ENCODE measurements at places on chromosomes 6 and 20.

- DNase-seq: no peak
These were observed 92.7 kb downstream of the CD40 start for GRCh38 chr20:46210672-46211330.

GRCh38 chr6:147042679-147043078, 161.5 kb upstream of the STXBP5 start:
- DNase-seq: no peak

- no peak for DNase-seq
These were observed 1.4 kb upstream of the BPIFB6 start for GRCh38 chr20:33030076-33030475.

GRCh38 chr20:62542862-62543261, 67.1 kb upstream of the GATA5 start:
- DNase-seq: no peak

DNA sequence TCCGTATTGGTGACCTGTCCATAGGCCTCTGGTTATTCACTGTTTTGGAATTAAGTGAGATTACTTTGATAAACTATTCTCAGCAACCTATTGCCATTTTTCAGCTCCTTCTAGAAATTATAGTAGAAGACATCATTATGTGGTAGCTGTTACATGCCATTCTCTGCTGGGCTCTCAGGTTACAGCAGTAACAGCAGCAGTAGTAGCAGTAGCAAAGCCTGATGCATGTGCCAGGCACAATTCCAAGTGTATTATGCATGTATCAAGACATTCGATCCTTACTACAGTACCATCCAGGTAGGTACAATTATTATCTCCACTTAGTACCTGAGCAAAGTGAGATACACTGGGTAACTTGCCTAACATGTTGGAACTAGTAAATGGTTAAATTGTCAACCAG, 74.3 kb downstream of the RPS12 start:
- no peak for DNase-seq

GRCh38 chr6:15299430-15300131, 53.7 kb downstream of the JARID2 start:
- DNase-seq: no peak

DNA sequence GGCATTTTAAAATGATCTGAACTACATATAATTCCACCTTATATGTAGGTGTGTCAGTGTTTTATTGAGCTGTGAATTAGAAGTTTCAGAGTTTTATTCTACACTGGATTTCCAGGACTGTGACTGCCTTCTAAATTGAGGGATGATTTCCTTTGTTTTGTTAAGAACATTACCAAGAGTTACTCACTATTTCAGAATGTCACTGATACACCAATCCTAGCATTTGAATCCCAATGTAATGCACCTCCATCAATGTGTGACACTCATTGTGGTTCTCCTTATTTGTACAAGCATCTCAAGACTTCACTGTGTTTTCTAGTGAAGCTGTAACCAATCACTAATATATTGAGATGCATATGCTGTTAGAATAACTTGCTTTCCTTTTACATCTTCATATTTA, 86.8 kb downstream of the PLCB1 start:
- no peak for DNase-seq

GRCh38 chr20:59471653-59472421, 132.5 kb upstream of the PHACTR3 start:
- no peak for DNase-seq

- no peak for DNase-seq
These were observed 777 bp downstream of the SRSF6 start for GRCh38 chr20:43458422-43458924.

DNA sequence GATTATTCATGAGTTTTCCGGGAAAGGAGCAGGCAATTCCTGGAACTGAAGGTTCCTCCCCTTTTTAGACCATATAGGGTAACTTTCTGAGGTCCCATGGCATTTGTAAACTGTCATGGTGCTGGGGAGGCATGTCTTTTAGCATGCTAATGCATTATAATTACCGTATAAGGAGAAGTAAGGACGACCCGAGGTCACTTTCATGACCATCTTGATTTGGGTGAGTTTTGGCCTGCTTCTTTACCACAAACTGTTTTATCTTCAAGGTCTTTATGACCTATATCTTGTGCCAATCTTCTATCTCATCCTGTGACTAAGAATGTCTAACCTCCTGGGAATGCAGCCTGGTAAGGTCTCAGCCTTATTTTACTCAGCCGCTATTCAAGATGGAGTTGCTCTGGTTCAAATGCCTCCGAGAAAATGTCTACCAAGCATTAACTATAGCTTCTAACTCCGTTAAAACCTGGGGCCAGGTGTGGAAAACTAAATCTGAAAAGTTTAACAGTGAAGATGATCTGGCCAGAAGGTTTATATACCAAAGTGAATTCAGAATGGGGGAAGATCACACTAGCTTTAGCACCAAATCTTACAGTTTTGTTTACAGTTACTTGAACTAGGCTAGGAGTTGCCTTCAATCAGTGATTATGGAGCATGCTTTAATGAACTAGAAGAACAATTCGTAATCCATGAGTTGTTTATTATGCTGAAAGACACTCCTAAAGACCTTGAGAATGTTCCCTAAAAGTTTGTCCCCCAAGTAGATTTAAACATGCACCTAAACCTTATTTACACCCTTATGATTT, 80.0 kb upstream of the TOP1 start:
- no peak for DNase-seq

DNA sequence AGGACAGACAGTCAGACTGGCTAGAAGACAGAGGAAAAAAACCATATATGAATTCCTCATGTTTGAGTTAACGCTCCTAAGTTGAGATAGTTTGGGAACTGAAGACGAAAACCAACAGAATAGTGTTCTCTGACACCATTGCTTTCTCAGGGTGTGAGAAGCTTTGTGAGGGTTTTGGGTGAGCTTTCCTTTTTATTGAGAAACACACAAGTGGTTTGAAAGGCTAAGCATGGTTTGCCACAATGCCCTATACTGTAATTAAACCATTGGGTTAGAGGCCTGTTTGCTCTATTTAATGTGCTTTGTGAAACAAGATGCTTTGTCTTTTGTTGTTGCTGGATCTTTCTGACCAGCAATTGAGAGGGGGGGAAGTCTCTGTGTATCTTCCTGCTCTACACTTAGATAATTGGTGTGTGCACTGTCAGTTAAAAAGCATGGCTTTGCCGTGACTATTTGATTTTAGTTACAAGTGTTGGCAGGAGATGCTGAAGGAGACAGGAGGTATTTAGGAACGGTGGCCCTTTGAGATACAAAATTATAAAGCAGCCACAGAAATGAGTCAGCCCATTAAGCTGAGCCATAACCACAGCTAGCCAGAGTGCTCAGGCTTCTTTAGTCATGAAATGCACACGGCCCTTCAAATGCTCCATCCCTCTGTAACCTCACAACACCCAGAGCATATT, 273.0 kb upstream of the PREP start:
- DNase-seq: peak; percentile 12

- no peak for DNase-seq
These were observed 234.6 kb downstream of the ANKRD60 start for GRCh38 chr20:57993716-57994431.

All from SK-N-SH (cell line).